NCI-H1105 treated with DMSO at 0.1 percent for 48 hours (cell line): ENCODE measurements at places on chromosomes 7 and 10.

- no peak for DNase-seq
These were observed 396.3 kb upstream of the POM121L12 start for GRCh38 chr7:52639126-52639525.

- no peak for DNase-seq
These were observed 70.2 kb upstream of the OSBPL3 start for GRCh38 chr7:25050223-25050622.

- DNase-seq = no peak
These were observed at the start of gene STEAP4 for GRCh38 chr7:88306590-88307048. TSS of gene STEAP4 (minus strand) at chr7:88306894. CDS start at chr7:88284269, 22,625 bp downstream.

DNA sequence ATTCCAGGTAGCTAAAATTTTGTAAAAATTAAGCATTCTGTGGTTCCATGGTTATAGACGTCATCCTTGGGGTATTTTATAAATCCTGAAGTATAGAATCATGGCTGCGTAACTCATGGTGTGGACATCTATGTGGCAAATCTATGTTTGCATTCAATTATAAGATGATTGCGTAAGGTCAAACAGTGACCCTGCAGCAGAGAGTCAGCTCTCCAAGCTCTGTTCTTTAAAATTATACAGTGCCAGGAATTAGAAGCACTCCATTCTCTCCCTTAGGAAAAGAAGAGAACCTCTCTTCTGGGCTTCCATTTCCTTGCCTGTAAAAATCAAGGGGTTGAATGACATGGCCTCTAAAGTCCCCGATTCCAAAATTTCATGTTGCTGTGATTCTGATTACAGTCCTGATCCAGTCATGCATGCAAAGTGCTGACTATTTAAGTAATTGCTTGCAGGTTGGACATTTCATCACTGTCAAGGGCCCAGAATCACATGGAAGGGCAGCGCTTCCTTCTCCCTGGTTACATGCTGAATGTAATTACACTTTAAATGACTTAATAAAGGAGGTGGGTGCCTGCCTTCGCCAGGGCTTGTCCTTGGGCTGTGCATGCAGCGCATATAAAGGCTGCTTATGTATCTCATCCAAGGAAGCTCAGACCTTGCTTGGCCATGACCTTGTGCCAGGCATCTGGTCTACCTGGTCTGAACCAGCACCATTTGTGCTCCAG, 550.7 kb downstream of the TYW1 start:
- DNase-seq = peak; percentile 20

GRCh38 chr7:116122972-116123595, 87.3 kb upstream of the TES start:
- DNase-seq = peak; percentile 33

DNA sequence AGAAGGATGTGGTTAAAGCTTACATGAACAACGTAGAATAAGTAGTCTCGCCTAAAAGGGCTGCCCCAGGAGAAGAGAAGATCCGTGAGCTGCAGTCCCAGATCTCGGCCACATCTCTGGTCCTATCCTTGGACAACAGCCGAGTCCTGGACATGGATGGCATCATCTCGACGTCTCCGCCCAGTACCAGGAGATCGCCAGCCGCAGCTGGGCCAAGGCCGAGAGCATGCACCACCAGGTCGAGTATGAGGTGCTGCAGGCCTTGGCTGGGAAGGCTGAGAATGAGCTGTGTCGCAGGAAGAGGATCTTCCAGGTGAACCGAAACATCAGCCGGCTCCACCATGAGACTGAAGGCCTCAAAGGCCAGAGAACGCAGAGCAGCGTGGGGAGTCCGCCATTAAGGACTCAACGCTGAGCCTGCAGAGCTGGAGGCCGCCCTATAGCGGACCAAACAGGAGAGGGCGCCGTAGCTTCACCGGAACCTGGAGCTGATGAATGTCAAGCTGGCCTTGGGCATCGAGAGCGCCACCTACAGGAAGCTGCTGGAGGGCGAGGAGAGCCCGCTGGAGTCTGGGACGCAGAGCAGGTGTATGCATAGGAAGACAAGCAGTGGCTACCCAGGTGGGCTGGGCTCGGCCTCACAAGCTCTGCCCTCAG, 22.2 kb downstream of the LIPK start:
- DNase-seq = no peak

GRCh38 chr7:43302773-43303460, 190.5 kb downstream of the HECW1 start:
- no peak for DNase-seq

GRCh38 chr7:76220185-76221057, 18.7 kb downstream of the SRRM3 start:
- DNase-seq = no peak

- no peak for DNase-seq
These were observed 44.2 kb downstream of the DLD start for GRCh38 chr7:107934991-107935770.

DNA sequence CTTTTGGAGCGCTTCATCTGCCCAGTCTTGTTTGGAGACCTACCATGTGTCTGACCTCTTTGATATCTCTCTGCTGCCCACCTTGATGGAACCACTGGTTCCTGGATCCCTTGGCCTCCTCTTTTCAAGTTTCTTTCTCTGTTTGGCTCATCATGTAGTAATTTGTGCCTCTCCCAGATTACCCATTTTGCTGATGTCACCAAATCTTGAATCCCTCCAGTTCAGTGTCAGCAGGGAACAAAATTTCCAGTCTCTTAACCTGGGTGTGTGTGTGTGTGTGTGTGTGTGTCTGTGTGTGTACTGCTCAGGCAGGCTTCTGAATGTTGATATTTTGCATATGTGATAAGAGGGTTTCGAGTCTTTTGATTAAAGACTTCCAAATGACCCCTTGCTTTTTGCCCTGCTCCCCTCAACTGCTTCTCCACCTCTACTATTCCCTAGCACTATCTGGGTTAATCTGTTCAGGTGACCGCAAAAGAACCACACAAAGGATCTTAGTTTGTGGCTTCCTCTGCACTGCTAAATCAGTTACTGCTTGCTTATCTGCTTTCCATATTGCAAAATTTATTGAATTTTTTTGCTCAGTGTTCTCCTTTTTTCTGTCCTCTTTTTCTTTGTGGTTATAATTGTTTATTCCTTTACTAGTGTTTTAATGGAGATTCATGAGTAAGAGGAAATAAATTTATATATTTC, 25.7 kb downstream of the MYO3A start:
- DNase-seq = no peak

GRCh38 chr7:107043921-107044346, 571 bp upstream of the PRKAR2B start:
- no peak for DNase-seq

DNA sequence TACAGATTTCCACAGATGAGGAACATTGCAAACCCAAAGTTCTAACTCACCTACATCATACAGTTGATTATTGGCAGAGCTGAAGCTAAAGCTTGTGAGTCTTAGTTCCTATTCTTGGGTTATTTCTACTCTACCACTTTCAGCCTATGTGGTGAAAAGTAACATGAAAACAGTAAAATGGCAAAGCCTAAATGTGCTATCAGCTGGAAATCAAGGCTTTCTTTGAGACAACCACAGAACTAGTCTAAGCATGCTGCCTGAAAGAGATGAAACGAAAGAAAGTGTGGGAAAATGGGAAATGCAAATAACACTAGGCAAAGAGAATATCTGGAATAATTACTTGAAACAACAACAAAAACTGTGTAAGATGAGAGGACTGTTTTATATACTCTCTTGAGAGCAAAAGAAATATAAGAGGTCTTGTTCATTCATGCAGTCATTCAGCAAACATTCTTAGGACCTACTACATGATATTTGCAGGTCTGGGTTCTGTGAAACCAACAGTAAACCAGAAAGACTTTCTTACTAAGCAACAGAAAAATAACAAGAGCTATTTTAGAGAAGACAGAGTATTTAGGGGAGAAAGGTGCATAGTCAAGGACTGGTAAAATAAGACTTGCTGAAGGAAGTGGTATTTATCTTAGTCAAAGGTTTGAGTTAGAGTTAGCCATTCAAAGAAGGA, 437.1 kb downstream of the HTR7 start:
- no peak for DNase-seq

GRCh38 chr10:45515630-45516029, 141.6 kb downstream of the ALOX5 start:
- DNase-seq = no peak

GRCh38 chr7:84513061-84513460, 318.5 kb upstream of the SEMA3A start:
- no peak for DNase-seq

DNA sequence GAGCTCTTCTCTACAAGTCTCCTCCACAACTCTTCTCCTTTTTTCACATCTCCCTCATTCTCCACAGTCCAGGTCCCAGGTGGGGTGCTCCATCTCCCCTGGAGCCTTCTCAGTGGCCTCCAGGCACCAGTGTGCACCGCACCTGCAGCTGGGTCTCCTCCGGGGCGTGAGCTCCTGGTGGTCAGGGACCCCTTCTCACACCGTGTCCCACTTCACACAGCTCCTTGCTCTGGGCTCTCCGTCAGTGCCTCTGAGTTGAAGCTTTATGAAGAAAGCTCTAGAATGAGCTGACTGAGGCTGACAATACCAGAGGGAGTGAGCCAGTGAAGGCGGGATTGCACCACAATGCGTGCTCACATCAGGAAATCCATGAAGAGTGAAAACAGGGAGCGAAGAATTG, 290.2 kb downstream of the DNAJB6 start:
- DNase-seq = no peak

GRCh38 chr7:108578937-108579336, 9.3 kb downstream of the DNAJB9 start:
- DNase-seq = no peak

- no peak for DNase-seq
These were observed 239.7 kb upstream of the LRGUK start for GRCh38 chr7:133887459-133887858.

DNA sequence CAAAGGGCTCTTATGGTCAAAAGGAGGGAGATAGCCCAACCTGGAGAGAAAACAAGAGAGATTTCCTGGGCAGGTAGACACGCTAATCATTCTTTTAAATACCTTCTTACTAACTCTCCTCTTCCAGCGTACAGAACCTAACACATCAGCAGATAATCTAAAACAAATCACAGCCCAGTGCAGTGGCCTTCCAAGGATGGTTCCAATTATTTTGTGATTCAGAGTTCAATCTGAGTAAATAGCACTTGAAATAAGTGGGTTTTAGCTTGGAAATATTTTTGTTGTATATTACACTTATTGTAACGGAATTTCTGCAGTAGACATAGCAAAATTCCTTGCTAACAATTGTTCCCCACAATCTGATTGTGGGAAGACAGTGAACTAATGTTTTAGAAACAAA, 7.3 kb upstream of the IMPDH1 start:
- no peak for DNase-seq

GRCh38 chr7:73833251-73833919, 2.6 kb downstream of the CLDN4 start:
- no peak for DNase-seq

DNA sequence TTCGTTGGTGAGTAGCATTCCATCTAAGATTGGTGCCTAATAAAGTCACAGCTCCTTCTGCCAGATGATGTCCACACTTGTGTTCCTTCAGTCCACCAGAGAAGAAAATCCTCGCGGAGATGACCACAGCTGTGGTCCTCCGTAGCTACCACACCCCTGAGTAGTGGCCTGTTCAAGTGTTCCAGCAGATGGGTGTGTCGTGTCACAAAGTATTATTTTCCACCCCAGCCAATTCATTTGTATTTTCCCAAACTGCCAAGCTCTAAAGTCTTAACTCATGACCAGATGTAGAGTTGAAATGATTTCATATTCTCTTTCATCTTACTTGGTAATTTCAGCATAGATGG, 251.3 kb upstream of the TCF7L2 start:
- DNase-seq = no peak

DNA sequence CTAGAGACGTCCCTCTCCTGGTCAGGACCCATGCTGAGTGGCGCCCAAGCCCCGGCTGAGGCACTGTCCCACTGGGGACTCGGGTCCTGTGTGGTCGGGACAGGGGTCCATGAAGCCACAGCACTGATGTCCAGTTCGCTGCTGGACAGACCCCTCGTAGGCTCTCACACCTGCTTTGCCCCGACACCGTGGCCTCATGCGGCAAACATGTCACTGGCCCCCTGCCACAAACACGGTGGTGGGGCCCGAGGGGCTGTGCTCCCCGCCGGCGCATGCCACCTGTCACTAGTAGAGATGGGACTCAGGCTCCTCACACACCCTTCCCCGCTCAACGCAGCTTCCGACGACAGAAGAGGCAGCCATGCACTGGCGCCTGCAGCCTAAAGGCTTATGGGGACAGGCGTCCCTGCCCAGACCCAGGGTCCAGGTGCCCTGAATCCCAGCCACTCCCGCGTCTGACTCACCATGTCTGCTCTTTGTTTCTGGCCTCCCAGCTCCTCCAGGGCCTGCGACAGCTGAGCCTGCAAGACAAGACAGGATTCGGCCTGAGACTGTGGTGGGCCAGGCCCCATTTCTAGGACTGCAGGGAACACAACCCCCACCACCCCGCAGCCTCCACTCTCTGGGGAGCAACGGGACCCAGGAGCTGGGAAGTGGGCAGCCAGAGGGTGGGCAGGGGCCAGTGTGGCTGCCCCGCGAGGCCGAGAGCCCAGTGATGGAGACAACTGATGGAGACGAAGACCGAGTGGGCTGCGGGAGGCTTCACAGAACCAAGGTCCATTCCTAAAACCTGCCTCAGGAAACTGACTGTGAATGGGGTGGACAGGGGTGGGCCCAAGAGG, 230.9 kb downstream of the MAD1L1 start:
- no peak for DNase-seq

DNA sequence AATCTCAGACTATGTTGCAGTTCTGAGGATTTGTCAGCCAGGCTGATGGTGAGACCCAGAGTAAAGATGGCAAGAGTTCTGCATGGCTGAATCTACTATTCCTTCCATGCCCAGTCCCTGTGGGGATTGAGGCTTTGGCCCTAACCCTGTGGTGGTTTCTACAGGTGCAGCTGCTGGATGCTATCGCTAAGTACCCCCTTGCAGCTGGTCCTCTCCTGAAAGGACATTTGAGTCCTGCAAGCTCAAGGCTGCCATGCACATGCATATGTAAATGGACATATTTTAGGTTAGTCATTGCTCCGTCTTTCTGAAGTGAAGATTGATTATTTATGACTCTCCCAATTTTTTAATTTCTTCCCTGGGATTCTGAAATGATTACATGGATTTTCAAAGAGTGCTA, 1122.2 kb upstream of the CELF2 start:
- DNase-seq = no peak

DNA sequence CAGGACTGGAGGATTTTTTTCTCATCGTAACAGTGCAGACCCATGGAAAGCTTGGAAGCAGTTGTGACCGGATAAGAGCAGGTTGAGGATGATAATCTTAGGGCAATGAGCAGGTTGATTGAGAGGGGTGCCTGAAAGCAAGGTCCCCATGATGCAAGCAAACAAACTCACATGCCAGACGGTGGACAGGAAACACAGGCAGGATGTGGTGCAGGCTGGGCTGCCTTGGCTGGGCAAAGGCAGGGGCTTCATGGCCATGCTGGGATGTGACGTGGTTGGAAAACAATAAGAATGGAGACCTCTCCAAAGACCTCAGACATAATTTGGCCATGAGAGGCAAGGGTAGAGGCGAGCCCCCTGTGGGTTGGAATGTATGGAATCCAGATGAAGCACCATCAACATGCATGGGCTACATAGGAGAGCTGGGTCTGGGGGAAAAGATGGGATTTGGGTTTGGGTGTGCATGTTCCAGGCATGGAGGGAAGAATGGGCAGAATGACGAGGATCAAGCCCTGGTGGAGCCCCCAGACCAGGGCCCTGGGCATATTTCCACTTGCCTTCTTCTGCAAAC, 58.3 kb downstream of the IKZF1 start:
- DNase-seq = no peak

- DNase-seq = no peak
These were observed 572.4 kb downstream of the GLRX3 start for GRCh38 chr10:130708465-130709070.
